ENCODE measurements at places on chromosomes 7 and 10.

GRCh38 chr10:62529396-62529795, 155.2 kb downstream of the ZNF365 start:
- no peak for ATAC-seq

DNA sequence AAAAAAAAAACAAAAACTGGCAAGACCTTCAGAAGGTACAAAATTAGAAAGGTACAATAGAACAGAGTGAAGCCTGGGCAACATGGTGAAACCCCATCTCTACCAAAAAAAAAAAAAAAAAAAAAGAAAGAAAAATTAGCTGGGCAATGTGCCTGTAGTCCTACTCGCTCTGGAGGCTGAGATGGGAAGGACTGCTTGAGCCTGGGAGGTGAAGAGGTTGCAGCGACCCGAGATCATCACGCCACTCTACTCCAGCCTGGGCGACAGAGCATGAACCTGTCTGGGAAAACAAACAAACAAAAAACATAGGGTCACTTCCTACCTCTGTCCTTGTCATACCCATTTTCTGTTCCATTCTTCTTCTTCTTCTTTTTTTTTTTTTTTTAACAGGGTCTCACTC, 45.6 kb upstream of the DLG5 start:
- ATAC-seq, result no peak

DNA sequence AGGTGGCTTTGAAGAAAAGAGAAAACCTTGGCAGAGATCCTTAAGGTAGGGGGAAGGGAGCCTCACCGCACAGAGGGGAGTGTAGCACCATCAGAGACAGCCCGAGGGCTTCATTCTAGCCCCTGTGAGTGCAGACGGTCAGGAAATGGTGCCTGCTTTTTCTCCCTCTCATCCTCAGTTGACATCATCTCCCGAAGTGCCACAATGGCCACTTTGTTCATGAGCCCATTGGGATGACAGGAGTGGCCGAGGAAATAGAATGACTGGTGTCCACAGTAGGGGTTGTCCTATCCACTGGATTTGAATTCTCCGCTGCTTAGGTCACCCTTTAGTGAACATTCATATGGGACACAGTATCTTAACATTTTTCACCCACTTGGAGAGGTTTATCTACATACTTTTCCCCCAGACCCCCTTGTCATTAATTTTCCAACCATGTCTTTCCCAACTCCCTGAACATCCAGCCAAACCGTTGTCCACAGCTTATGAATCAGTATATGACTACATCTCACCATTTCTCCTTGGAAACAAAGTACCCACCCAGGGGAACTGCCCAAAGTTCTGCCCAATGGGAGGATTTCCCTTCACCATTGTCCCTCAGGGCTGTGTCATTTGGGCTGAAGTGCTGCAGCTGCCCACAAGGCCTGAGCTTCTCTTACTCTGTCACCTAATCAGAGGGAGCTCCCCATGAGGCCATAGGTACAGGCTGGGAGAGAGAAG, 108.8 kb downstream of the ADCY1 start:
- ATAC-seq, result no peak

DNA sequence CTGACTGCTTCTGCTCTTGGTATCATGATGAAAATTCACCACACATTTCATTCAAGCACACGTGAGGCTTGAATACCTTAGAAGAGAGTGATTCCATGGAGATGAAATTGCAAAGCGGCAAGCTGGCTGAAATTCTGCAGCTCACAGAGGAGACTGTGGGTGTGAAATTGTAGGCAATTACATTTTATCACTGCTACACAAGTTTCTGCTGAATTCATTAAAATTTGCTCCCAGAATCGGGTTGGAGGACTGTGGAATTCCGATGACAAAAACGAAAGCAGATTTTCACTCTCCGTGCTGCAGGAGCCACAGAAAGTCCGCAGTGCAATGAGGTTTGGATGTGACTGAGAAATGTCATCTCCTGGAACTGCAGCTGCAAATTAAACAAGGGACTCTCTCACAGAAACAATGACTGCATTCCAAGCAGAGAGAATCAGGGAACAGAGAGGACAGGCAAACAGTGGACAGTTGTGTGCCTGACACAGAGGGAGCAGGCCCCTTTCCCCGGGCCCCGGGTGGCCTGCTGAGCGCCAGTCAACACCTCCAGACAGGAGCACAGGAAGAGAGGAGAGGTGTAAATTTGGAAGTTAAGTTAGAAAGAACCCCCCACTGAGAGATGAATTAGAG, 109.1 kb downstream of the C10orf90 start:
- ATAC-seq, result no peak

- ATAC-seq, result no peak
Measured at GRCh38 chr7:84134169-84134568, 60.4 kb downstream of the SEMA3A start.

DNA sequence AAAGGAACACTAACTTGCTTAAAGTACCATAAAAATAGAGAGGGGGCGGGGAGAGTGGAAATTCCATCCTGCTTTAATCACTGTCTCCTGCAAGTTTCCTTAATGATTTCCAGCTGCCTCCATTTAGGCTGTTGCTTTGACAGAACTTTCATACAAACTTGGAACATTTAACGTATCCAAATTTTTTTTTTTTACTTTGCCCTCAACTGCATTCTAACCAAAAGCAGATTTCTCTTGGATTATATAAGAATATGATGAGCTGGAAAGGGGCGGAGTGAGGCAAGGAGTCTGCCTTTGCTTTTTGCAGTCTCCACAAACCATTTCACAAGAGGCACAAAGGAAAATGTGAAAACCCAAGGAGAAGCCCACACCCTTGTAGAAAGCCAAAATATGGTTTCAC, 46.6 kb upstream of the COL1A2 start:
- ATAC-seq, result peak; percentile 92

DNA sequence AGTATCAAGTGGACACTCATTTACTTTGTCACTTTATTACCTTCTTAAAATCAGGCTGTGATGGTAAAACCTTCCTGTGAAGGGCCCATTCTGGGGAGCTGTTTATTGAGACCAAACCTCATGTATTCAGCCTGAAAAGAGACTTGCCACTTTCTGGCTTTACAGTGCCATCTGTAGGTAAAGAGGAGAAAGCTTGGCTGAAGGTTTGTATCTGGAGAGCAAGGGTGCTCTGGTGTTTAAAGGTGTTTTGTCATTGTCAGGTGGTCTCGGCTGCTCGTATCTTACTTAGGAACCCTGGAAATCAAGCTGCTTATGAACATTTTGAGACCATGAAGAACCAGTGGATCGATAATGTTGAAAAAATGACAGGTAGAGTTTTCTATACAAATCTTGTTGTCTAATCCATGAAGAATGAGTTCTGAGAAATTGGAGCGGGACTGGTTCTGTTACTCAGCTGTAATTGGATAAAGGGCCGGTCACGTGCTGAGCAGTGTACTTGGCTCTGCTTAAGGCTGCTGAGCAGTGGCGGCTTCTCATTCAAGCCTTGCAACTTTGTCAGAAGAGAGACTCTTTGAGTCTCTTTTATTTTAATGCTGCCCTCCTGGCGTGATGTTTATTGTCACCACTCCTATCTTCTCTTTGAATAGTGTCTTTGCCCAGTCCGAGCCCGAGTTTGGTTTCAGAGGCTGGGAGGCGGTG, 46.9 kb downstream of the AP3M1 start:
- ATAC-seq, result peak; percentile 21

GRCh38 chr10:2278363-2278762, 541.0 kb upstream of the ADARB2 start:
- no peak for ATAC-seq

Measured in SK-N-SH treated with all-trans-retinoic acid at 6 μM for 48 hours (cell line).